ENCODE measurements at places on chromosomes 7 and 10.

- DNase-seq: no peak
These were observed 5.7 kb upstream of the FAM241B start for GRCh38 chr10:69624245-69624786.

- DNase-seq: no peak
These were observed 27.0 kb downstream of the SND1 start for GRCh38 chr7:127678947-127679346.

DNA sequence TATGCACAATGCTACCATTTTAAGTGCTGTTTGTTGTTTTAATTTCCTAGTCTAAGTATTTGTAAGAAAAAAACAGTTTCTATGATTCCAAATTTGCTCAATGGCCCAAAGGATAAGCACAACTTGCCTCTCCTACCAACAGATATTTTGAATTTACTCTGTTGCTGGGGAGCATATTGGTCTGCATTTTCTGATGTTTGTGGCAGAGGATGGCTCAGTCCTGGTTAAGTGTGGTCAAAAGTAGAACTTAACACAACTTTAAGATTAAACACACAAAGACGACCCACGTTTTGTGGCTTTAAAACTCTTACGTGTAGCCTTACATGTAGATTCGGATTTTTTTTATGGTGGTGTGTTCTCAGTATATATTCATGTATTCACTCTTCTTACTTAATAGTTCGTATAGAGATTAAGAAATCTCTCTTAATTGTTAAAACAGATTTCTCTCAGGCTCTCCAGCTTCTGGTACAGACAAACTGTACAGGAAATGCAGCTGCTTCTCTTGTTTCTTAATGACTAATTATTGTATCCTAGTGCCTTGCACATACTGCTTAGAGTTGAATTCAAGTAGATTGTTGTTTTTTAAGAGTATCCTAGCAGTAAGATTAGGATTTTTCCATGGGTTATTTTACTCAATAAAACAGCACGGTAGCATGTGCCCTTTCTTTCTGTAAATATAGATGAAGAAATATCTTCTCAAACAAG, 86.2 kb downstream of the GPR85 start:
- no peak for DNase-seq

- no peak for DNase-seq
These were observed 58.1 kb downstream of the CCNY start for GRCh38 chr10:35394411-35394851.

GRCh38 chr7:157139111-157139809, 534 bp downstream of the UBE3C start:
- DNase-seq: no peak
